ENCODE measurements at places on chromosomes 1 and 21.

GRCh38 chr1:222464841-222465210, 83.1 kb downstream of the HHIPL2 start:
- DNase-seq: peak; percentile 50

DNA sequence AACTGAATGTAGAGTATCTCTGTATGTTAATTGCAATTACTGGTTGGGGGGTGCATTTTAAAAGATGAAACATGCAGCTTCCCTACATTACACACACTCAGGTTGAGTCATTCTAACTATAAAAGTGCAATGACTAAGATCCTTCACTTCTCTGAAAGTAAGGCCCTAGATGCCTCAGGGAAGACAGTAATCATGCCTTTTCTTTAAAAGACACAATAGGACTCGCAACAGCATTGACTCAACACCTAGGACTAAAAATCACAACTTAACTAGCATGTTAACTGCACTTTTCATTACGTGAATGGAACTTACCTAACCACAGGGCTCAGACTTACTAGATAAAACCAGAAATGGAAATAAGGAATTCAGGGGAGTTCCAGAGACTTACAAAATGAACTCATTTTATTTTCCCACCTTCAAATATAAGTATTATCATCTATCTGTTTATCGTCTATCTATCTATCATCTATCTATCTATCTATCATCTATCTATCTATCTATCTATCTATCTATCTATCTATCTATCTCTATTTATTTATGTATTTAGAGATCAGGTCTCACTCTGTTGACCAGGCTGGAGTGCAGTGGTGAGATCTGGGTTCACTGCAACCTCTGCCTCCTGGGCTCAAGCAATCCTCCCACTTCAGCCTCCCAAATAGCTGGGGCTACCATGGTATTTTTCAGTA, 47.8 kb downstream of the CHML start:
- DNase-seq: no peak

DNA sequence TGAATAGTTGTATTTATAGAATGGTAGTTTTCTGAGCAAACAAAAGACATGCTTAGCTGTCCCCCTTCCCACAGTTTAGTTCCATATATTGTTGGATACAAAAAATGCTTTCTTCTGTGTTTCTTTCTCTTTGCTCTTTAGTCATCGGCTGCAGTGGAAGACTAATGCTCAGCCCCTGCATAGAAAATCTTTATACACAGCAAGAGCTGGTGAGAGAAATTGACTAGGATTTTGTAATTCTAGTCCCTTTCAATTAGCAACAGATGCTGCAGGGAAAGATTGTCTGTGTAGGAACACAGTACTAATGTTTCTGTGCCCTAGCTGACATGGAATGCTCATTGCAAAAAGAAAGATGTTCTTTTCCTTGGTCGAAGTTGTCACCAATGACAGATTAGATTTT, 200.9 kb downstream of the RPS6KC1 start:
- DNase-seq: no peak

- no peak for DNase-seq
Measured at GRCh38 chr21:46049890-46050667, 47.8 kb upstream of the COL6A2 start.

GRCh38 chr1:166089804-166090203, 77.0 kb downstream of the FAM78B start:
- no peak for DNase-seq

Data from AML-193 (cell line).